CD4-positive, alpha-beta T cell treated with Interleukin-1 beta for 1 hour (primary cell): ENCODE measurements at places on chromosomes 11 and 22.

DNA sequence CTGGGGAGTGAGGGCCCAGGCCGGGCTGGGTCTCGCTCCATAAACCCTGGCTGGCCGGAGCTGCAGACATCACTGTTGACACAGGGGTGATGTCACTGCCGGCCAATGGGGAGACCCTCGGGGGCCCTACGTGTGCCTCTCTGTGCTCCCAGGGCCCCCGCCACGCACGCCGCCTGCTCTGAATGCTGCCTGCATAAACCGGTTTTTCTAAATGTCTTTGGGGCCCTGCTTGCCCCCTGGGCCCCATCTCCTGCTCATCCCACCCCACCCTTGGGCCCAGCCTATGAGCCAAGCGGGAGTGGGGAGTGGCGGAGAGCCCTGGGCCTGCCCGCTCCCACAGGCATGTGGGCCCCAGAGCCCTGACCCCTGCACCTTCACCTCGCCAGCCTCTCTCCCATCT is 7.7 kb downstream of the H19 start:
- DNase-seq, result no peak

DNA sequence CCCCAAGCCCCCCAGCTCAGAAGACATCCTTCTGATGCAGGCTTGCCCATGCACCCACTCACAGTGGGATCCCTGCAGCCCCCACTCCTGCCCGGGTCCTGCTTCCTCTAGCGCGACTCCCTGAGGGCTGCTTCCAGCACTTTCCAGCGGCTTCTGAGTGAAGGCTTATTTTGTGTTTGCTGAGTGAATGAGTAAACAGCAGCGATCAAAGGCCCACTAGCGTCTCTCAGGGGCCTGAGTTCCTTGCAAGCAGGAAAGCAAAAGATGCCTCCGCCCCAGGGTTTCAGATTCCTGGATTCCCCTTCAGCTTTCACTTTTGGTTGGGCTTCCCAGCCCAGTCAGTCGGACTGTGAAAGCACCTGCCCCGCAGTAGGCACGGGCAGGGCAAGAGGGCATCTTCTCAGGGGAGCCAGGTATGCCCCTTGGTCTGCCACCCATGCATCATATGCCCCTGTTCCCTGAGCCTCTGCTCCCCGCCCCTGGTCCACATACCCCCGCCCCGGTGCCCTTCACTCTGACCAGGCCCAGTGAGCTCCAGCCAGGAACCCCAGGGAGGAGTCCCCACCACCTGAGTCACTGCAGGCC is 9.2 kb downstream of the FADD start:
- DNase-seq, result no peak

GRCh38 chr22:23922921-23923320 is 28.7 kb downstream of the MIF start:
- DNase-seq, result no peak

- DNase-seq, result no peak
These were observed 72.8 kb downstream of the TP53I11 start for GRCh38 chr11:44877571-44878497.

DNA sequence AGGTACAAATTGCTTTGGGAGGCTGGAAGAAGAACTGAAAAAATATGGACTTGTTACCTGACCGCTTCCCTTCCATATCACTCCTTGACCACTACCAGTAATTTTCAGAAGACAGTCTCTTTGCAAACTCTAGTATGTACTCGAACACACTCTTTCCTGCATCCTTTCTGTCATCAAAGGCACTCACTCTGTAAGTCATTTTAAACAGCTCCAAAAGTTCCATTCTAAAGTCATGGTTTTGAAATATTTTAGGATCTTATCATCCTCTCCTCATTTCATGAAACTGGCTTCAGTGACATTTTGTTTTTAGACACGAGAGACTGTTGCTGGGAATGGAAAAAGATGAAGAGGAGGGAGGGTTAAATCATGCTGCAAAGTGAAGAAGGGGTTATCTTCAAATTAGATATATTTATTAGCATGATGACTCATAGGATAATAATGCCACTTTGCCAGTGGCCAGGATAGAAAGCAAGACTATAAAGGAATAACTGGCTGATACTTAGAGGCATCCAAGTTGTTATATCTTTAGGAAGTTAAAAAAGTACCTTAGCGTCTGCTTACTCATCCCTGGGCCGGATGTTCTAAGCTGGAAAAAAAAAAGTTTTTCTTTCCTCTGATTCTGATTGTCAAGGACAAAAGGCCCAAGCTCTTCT is 549.3 kb downstream of the METTL15 start:
- no peak for DNase-seq
